ENCODE measurements at places on chromosomes 1 and 21.

DNA sequence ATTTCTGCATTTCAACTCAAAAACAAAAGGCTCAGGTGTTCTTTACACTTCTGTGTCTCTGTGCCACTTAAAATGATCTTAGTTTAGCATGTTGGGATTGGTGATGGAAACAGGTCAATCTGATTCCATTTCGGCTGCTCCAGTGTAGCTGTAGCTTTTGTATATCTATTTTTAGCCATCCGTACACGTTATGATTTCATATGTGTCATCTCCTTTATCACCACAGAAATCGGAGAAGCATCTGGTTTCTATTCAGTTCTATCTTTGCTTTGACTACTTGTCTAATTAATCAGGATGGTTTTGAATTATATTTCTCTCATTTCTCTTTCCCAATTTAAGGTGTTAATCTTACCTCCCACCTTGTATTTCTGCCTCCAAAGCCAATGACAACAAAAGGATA is 41.1 kb downstream of the RGS21 start:
- DNase-seq, result no peak

DNA sequence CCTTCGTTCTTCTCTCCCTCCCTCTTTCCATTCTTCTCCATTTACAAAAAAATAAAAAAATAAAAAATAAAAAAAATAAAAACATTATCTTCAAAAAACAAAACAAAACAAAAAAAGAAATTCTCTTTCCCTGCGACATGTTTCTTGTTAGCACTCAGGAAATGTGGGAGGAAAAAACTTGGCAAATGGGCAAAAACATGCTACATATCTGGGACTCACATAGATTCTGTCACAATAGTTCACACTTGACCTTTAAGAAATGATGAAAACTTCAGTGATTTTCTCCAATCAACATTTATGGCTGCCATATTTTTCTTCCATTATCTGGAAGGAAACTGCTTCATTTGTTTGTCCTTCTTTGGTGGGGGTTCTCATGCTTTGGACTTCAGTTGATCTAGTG is 109.3 kb downstream of the PRKAB2 start:
- no peak for DNase-seq

DNA sequence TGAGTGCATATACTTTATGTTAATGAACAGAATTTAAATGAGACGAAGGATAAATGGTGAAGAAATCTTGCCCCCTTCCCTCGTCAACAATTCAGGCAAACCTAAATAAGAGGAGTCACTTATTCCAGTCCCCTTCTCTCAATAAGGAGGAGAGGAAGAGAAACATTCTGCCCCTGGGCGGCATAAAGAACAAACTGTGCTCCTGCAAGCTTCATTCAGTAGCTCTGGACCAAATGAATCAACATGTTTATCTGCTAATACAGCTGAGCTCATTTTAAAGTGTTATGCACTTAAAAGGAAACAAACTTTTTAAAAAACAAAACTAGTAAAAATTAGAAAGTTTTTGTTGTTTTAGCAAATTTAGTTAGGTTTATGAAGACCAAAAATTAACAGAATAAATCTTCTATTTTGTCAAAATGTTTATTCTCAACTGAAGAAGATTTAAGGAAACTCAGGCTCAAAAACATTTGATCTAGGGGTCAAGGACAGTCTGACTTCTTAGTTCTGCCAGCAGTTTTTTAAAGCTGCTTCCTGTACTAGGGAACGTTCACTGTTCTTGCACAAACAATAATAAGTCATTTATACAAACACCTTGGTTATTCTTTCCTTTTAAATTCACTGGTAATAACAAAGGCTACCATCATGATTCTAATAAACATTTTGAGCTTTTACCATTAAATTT is 58.3 kb downstream of the AKT3 start:
- no peak for DNase-seq

GRCh38 chr1:201703621-201704438 is 125.1 kb upstream of the IPO9 start:
- DNase-seq, result peak; percentile 79

DNA sequence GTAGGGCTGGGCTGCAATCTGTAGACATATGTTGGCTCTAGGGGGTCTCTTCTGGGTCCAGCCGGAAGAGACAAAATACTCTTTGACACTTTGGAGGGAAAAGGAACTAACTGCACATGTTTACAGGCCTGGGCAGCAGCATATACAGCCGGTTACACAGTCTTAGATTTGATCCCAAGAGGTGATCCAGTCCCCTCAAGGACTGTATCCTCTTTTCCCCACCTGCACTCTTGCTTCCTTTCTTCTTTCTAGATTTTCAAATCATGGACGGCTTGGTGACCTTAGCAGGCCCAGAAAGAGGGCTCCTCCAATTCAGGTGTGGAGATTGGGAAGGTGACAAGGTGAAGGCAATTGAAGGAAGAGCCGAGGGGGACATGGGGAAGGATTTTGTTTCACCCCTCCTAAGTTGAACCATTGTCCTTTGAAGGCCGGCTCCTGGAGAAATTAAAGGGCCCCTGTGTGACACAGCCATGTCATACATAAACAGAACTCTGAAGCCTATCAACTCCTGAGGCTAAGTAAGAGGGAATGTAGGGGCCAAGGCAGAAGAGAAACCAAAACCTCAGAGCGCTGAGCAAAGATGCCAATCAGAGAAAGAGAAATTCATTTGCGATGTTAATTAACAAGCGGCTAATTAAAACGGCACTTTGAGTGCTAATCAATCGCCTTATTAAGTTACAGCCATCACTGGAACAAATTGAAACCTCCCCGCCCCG is 5.9 kb upstream of the BARHL2 start:
- no peak for DNase-seq

DNA sequence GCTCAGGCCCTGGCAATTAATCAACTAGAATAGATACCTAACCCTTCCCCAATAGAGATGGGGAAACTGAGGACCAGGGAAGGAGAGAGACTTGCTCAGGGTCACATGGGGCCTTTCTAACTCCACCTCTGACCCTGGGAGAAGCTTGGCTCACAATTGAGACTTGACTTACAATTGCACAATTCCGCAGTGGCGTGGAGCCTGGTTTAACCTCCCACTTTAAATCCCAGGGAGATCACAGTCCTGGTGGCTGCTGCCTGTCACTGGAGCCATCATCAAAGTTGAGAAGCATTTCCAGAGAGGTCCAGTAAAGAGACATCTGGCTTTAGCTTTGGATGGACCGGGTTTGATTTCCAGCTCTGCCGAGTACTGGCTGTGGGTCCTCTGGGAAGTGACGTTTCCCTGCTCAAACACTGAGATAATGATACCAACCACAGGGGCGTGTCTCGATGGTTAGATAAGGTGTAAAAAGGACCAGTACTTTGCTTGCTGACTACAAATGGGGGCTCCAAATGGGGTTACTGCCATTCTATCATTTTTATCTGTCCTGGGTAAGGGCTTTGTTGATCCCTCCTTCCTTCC is 39.3 kb downstream of the TRIM62 start:
- no peak for DNase-seq

DNA sequence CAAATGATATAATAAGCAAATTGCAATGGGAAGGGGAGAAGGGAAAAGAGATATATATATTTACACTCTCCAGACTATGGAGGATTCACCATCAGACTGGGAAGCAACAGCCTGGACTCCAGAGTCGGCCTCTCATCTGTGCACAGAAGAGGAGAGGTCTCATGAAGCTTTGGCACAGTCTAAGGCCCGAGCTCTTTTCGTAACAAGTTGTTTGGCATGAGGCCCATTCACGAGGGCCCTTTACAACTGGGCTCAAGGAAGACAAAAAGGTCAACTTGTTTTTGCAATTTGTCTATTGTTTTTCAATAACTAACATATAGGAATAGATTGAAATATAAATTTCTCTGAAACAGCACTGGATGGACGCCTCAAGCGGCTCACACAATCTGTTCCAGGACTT is 66.7 kb upstream of the AJAP1 start:
- no peak for DNase-seq

DNA sequence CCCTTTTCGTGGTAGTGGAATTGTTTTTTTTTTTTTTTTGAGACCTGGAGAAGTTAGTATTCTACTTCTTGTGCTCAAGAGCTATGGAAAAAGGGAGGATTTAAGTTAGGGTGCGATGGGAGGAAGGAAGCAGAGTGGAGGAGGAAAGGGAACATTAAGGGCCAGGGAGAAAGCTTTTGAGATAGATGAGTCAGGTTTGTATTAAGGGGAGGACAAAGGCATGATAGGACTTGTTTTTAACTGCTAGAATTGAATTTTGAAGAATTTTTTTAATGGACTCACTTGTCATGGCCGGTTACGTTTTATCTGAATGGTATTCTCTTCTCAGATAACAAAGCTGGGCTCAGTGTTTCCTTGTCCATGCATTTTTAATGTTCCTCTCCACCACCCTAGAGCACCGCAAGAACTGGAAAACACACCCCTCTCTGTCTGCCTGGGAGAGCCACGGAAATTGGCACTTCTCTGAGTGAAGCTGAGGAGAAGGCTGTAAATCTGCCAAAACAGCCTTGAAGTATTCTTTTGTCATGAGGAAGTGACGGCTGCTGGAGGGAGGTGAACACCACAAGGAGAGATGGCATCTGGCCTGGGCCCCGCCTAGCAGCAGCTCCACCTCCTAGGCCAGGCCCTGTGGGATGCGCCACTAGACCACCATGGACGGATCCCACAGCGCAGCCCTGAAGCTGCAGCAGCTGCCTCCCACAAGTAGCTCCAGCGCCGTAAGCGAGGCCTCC is 3.5 kb downstream of the NIPAL3 start:
- no peak for DNase-seq

GRCh38 chr1:89757532-89757931 is 63.3 kb upstream of the LRRC8D start:
- DNase-seq, result no peak

DNA sequence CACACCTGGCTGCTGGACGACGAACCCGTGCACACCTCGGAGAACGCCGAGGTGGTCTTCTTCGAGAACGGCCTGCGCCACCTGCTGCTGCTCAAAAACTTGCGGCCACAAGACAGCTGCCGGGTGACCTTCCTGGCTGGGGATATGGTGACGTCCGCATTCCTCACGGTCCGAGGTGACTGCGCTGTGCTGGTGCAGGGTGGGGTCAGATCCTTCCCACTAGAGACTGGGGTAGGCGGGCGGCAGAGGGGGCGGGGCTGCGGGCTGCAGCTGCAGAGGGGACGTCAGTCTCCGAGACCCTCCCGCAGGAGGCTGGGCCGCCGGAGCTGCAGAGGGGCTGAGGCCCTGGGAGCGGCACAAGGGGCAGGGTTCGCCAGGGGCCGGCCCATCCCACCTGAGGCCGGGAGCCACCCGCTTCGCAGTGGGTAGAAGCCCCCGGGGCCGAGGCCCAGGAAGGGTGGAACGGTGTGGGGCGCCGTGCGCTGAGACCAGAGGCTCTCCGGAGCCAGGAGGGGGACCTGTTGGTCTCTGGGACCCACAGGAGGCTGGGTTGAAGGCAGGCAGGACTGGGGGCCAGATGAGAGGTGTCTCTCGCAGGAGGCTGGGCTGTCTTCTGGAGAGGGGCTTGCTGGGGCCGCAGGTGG is 90.6 kb downstream of the TRIM11 start:
- DNase-seq, result no peak

DNA sequence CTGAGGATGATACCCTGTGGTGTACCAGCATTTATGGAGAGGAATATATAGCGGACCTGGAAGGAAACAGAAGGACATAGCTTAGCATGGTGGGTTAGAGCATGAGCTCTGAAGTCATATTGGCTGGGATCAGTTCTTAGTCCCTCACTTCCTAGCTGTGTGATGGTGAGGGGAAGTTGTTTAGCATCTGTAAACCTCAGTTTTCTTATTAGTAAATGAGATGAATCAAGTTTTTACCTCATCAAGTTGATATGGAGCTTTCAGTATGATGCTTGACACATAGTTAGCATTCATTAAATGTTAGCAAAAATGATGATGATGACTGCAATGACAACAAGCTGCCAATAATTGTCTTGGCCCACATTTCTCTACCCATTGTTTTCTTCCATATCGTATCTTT is 84.8 kb downstream of the NEK7 start:
- no peak for DNase-seq

GRCh38 chr1:239011382-239011781 is 375.0 kb upstream of the CHRM3 start:
- no peak for DNase-seq

DNA sequence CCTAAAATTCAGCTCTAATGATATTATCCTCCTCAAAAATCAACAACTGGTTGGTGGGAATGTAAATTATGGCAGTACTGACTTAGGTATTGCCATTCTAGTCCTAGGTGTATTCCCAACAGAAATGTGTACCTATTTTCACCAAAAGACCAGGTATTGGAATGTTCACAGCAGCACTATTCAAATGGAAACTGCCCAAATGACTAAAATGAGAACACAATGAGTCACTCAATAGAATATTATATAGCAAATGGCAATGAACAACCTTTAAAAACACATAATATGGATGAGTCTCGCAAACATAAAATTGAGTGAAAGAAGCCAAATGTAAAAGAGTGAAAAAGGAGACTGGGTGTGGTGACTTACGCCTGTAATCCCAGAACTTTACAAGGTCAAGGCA is 44.9 kb downstream of the GADD45A start:
- DNase-seq, result no peak

- no peak for DNase-seq
Observed at GRCh38 chr1:55235722-55236121, 20.6 kb upstream of the USP24 start.

GRCh38 chr1:230283678-230284077 is 142.5 kb downstream of the PGBD5 start:
- no peak for DNase-seq

DNA sequence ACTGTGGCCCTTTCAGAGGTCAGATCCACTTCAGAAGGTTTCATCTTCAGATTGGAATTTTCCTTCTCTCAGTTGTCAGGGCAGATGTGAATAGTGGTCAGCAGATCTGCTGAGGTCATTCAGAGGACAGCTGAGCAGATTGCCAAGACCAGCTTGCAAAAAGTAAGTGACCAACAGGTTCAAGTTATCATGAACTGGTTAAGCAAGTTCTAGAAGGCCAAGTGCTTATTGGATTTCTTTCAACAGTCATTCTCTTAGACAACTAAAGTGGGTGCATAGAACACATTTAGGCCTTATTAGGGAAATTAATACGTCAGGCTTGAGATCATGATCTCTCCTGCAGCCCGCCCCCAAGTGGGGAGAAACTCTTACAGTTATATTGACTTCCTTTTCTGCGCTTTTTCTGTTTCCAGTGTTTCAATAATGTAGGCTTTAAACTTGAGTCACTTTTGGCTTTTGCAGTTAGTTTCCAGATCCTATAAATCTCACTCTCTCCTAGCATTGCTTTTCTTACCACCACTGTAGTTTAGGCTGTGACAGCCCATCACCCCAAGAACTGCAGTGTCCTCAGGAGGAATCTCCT is 96.4 kb downstream of the C1orf21 start:
- no peak for DNase-seq

GRCh38 chr1:207217778-207218511 is 103.5 kb upstream of the CD55 start:
- DNase-seq, result no peak

GRCh38 chr1:104195395-104195794 is 445.7 kb downstream of the AMY1C start:
- DNase-seq, result no peak
